Cardiac septum (tissue), 1 donor: ENCODE measurements at places on chromosomes 12 and 14. TPM values are rescaled to one million over a fixed set of nuclear protein-coding genes. Genes with fewer than 3 reads are reported as not detected.

ANKRD33 gene
- not detected for total RNA-seq

FANCM gene
- total RNA-seq: 3.3 TPM

SLC25A47 gene
- total RNA-seq: not detected

FGF6 gene
- total RNA-seq: not detected

DNA sequence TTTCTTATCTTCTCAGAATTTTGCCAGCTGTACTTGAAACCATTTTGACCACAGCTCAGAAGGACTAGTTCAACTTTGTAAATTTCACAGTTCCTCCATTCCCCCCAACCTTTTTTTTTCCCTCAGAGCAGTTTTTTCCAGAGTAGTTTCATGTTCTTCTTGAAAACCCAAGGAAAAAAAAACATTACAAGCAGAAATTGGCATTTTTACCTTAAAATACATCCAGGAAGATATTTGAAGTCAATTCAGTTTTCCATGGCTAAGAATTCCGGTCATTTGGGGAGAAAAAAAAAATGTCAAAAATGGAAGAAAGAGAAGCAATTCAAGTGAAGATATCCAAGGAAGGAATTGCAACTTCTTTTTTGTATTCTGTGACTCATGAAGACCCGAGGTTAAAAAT, 39.5 kb downstream of the SYNE2 start:
- no peak for DNase-seq

DNA sequence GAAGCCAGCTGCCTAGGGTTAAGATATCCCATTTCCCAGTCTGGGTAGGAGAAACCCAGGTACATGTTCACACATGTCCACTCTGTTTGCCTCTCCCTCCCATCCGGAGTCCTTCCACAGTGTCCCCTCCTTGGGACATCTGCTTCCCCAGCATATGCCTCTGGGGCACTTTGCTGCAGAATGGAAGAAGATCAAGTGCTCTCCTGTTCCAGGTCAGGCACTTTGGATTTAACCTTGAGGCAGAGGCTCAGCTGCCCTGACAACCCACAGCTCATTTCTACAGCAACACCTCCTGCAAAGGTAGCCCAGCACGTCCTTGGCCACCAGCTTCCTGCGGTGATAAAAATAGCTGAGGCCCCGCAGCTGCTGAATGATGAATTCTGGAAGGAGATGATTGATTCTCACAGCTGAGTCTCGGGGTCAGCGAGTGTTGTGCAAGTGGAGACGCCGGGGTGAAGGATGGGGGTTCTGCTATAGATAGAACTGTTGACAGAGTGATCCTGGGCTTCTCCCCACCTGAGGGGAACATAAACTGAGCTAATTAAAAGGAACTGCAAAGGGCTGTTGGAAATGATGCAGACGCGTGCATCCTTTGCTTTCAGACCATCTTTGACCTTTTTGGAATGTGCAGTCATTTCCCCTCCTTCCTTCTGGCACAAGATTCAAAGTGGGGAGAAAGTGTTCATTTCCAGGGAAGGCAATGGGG, 145.0 kb downstream of the SLC38A6 start:
- DNase-seq: no peak

DNA sequence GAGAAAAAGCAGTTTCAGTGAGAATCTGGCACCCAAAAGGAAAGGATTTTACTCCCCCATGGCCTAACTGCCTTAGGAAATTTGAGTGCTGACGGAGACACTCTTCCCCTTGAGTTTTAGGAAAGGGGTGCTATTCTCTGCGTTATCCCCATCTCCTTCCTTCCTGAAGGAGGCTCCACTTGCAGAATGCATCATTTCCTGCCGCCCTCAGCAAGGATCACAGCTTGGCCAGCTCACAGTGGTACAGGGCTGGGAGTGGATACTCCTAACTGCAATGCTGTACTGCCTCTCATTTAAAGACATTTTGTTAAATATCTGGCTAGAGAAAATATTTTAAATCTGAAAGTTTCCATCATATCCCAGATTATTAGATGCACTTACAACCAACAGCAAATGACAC, 33.0 kb downstream of the RDH12 start:
- no peak for DNase-seq
